8988T (cell line): ENCODE measurements at places on chromosomes 7 and 10.

DNA sequence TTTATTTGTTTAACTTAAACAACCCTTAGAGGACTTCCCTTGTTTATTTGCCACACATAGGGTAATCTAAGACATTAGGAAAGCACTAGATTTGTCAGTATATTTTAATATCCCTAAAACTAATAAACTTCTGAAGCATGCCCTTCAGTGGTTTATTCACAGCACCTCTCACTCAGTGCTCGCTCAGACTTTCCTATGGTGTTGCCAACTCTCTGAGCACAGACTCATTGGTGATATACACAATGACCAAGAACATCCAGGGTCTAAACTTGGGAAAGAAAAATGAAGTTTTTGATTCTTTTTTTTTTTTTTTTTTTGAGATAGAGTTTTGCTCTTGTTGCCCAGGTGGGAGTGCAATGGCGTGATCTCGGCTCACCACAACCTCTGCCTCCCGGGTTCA, 82.2 kb downstream of the RAB11FIP2 start:
- DNase-seq: no peak

DNA sequence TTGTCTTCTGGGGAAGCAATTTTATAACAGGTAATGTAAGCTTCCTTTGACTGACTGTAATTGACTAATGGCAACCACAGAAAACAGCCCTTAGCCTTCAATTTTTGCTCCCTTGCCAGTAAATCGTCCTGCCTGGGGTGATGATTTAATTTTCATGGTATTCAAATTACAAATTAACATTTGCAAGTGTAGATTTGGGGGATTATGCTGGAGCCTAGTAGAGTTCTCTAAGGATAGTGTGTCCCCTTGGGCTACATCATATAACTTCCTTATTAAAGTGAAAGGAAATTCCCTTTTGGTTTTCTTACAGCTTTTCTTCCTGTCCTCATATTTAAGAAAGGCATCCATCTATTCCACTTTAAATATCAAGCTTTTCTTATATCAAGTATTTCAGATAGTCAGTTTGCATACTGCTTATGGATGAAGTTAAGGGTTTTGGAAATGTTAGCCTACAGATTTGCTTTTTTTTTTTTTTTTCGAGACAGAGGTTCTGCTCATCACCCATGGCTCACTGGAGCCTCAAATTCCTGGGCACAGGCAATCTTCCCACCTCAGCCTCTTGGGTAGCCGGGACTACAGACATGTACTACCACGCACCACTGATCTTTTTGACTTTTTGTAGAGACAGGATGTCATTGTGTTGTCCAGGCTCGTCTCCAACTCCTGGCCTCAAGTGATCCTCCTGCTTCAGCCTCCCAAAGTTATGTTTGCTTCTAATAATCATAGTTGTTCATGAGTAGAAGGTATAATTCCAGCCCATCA, 35.9 kb upstream of the HDAC9 start:
- DNase-seq: no peak

DNA sequence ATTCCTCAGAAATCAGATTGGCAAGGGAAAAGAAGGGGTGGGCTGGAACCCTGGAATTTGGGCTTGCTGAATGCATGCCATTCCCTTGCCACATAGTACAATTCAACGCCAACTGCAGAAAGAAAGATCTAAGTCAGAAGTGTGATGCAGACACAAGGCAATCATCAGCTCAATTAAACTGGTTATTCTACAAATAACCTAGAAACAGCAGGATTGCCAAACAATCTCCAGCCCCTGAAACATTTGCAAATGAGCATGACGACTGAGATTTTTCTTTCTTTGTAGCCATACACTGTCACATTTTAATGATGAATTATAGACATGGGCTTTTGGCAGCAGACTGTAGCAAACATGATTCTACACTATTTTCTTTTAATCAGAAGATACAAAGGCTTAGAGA, 16.5 kb upstream of the CREB5 start:
- no peak for DNase-seq

DNA sequence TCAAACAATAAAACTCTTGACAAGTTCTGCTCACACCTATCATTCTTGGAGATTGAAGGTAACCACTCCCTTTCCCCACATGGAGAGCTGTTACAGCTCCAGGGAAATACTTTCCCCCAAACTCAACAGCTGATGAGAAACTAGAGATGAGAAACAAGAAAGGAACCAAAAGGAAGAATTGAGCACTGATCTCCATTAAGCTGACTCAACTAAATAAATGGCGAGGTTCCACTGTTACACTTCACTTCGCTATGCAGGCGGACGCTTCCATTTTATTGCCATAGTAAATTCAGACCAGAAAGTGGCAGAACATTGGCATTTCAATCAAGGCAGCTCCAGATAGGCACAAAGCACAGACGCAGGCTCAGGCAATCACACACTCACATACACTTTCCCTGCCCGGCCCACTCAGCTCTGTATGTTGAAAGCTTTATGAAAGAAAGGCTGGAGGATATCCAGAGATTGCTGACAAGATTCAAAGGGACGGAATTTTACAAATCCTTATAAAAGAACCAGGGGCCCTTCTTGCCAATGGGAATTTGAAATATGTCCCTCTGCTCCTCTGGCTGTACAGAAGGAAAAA, 11.5 kb upstream of the YAE1 start:
- DNase-seq: no peak

- no peak for DNase-seq
Measured at GRCh38 chr10:5413012-5413938, 918 bp downstream of the NET1 start.

- no peak for DNase-seq
Measured at GRCh38 chr10:3624367-3624766, 160.6 kb downstream of the KLF6 start.

- DNase-seq: no peak
Measured at GRCh38 chr10:124632064-124632531, 112.1 kb downstream of the FAM53B start.

DNA sequence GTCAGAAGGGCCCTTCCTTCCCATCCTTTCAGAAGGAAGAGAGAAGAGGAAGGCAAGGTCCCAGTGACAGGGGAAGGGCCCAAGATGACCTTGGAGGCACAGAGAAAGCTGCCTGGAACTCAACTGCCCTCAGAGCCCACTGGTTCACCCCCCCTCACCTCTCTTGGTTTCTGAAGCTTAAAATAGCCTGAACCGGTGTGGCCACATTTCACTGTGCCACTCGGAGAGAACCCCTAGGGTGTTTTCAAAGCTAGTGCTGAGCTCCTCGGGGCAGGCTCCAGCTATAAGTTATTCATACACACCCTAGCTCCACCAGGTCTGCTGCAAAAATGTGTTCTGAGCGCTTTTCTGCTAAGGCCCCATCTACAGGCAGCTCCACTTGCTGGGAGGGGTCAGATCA, 60.9 kb upstream of the ADRB1 start:
- no peak for DNase-seq

DNA sequence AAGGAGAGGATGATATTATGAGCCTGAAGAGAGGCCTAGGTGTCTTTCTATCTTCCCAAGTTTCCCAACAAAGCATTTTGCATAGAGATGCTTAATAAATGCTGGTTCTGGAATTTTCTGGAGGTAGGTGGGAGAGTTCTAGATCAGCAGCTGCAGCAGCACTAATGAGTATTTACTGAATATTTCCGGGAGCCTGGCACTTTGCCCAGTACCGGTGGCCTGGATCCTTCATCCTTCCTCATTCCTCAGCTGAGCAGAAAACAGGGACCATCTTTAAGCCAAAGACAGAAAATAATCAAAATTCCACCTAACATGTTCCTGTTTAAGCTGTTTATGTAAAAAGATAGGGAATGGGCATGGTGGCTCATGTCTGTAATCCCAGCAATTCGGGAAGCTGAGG, 813.2 kb upstream of the AUTS2 start:
- DNase-seq: no peak

DNA sequence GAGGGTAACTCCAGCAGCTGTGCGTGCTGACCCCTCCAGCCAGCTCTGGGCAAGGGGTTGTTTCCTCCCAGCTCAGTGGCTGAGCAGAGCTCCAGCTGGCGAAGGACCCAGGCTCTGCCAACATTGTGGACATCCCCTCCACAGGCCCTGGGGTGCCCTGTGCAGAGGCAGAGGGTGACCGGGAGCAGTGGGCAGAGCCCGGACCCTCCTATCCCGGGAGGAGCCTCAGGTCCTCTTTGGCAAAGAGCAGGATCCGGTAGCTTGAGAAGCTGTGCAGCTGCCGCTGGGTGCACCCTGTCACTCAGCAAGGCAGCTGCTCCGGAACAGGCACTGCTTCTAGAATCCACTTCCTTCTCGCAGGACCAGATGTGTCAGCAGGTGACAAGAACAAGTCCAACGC, 175.9 kb downstream of the EBF3 start:
- DNase-seq: no peak

- DNase-seq: no peak
Measured at GRCh38 chr10:86104611-86105145, 261.9 kb downstream of the GRID1 start.

DNA sequence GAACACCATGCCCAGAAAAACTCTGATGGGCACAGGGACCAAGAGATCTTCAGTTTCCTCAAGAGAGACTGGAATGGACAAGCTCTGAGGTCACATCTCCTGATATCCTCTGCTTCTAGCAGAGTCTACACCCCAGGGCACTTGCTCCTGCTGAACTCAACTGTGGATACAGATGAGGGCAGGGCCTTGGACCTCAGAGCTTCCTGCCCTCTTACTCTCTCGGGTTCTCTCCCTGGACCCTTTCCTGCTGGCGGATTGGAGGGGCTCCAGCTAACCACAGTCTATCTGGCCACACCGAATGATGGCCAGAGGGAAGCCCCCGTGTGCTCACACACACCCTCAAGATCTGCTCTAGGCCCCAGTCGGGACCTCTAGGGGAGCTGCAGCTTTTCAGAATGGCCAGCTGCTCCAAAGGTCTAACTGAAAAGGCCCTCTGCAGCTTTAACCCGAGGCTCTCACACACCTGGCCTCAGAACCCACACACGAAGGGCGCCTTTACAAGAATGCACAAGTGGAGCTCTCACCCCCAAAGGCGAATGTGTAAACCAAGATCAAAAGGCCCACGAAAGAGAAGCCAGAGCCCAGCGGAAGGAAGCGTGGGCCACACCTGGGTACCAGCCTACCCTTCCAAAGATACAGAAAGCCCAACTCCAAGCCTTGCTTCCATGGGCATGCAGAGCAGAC, 65.5 kb downstream of the FAM53B start:
- DNase-seq: no peak

DNA sequence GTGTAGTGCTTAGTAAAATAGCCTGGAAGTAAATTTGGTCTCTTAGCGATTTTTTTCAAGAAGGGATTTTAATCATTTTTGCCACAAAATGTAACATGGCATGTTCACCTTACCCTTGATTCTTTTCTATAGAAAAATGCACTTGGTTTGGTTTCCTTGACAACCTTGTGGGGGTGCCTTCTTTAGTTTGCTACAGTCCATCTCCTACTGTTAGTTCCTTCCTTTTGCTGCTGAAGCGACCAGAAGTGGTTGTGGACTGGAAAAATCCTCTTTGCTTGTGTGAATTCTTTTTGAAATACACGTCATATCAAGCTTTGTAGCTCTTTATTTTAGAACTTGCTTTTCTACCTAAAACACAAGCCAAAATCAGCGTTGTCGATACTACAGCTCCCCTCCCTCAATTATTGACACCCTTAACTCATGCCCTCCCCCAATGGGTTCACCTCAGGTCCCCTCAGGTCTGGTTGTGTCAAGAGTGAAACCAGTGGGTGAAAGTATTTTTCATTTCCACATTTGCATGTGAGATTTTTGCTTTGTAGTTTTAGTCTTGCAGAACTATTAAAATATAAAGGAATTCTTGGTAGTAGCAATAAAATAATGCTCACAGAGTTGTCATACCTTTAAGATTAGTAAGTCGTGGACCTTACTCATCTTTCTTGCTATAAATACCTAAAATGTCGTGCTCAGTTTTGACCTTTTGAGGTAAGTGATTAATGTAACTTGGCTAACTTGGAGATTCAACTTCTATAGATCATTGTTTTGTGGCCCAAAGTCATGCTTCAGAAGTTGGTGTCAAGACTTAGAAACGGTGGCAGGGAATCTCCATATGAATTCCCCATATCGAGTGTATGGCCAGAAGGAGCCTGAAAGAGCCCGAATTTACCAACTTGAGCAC, 1.5 kb downstream of the ACTR3B start:
- DNase-seq: no peak

GRCh38 chr10:11120711-11121110, 103.0 kb downstream of the CELF2 start:
- DNase-seq: no peak

DNA sequence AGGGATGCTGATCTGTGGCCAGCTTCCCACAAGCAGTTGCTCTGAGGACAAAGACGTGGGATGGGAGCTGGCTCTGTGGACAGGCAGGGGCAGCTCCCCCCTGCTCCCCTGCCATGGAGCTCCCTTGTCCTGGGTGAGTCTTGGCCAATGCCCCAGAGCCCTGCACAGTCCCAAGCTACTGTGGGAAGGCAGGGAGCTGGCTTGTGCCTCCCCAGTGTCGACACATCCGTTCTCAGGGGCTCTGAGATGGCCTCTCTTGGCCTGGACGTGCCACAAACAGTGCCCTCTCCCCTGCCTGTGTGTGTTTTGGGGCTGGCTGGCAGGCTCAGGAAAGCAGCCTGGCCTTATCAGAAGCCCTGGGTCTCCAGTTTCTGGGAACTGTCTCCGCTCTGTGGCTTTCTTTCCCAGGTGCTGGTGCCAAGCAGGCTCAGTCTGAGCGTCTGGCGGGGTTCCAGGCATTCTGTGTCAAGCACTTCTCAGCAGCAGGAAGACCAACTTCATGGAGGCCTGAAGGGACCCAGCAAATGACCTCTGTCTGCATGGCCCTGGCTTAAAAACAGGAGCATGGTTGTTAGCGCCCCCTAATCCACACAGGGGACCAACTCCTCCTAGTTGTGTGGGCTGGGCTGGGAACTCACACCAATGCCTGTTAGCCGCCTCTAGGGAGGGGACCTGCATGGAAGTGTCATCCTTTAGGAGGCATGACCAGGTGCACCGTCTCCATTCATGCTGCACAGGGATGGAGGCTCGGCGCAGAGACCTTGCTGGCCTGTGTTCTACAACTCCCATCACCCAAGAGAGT, 375.2 kb downstream of the RPS24 start:
- no peak for DNase-seq

DNA sequence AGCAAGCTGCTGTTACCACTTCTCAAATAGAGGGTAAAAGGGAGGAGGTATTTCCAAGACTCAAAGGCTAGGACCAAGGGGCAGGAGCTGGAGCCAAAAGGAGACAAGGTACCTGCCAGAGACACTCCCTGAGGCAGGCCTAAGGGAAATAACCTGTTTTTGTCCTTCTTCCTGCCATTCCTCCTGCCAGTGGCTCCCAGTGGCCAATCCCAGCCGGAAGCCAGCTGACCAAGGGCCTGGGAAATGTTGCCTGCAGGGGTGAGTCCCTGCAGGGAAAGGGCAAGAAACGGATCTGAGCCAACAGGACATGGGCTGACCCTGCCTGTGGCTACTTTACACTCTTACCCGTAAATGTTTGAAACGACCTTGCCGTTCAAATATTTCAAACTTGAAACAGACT, 3.5 kb downstream of the CYTH3 start:
- no peak for DNase-seq

GRCh38 chr7:99002148-99002826, 124.0 kb downstream of the TRRAP start:
- DNase-seq: no peak
